ENCODE measurements at places on chromosomes 7 and 10.

GRCh38 chr7:17952387-17952786, 12.1 kb upstream of the SNX13 start:
- no peak for DNase-seq

GRCh38 chr7:138842111-138842510, 44.1 kb upstream of the ATP6V0A4 start:
- peak; percentile 71 for DNase-seq

DNA sequence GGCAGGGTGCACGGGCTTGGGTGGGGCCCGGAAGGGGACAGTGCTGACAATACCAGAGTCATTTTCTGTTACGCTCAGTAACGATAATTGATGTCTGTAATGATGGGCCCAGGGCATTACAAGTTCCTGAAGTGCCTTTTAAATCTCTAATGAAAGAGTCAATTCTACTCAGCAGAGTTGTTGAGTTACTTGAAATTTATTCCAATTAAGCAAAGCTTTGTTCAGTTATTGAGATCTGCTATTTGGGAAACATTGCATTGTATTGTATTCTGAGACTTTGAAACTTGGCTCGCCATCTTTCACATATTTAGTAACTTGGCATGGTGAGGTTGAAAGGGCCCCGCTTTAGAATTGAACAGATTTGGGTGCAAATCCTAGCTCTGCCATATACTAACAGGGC, 34.7 kb downstream of the MINDY4 start:
- no peak for DNase-seq

DNA sequence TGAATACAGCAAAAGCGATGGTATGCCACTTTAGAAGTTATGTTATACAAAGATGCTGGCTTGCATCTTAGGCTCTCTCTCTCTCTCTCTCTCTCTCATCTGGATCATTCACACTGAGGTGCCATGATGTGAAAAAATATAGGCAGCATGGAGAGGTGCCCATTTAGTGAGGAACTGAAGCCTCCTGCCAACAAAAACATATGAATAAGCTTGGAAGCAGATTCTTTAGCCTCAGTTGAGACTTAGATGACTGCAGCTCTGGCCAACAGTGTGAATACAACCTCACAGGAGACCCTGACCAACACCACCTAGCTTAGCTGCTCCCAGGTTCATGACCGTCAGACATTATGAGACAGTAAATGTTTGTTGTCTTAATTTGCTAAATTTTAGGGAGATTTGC, 560.1 kb upstream of the LRRTM3 start:
- no peak for DNase-seq

DNA sequence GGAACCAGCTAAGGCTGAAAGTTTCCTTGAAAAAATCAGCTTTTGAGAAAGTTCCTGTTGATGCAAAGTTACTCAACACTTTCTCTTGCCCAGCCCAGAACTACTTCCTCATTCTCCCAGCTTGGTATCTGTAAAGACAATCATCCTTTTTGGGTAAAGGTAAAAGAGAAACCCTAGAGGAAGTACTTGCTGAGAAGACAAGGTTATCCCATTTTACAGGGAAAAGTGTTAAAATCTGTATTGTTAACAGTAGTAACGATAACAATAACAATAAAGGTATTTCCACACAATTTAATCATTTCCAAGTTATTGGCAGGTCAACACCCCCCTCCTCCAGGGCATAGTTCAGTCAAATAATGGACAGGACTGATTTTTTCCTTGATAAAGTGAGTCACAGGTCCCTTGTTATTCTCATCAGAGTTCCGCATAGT, 2.4 kb downstream of the ALOX5 start:
- no peak for DNase-seq

DNA sequence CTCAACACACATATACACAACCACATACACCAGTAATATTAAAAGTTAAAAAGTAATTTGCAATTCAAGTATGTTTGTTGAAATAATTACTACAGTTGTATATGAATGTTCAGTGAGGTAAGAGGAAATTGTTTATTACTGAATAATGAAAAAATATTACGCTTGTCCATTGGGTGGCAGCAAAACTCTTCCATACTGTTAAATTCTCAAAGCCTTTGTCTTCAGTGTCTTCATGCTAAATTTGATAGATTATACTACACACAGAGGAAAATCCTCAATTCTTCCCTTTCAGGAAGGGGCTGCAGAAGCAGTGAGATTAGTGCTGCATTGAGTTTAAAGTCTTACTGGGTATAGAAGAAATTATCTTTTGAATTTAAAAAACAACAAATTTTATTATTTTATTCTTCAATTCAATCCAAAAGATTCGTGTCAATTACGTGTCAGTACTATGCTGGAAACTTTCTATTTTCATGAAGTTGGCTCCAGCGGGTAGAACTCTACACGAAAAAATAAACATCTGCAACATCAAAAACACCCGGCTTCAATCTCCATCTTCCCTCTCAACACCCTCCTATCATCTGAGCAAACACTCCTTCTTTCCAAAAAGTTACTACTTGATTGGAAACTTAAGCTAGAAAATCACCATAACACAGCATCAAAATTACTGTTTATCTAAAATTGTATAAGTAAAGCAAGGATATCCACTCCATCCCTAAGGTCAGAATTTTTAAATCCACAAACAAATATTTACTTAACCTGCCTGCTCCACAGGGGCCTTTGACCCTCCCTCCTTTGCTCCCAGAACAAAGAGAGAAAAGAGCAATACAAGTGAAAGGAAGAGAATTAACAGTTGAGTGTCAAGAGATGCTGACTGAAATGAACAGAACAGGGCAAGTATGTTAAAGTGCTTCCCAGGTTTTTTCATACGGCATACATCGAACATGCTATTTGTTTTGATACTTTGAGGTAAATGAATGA, 37.0 kb upstream of the TES start:
- DNase-seq, result peak; percentile 72

DNA sequence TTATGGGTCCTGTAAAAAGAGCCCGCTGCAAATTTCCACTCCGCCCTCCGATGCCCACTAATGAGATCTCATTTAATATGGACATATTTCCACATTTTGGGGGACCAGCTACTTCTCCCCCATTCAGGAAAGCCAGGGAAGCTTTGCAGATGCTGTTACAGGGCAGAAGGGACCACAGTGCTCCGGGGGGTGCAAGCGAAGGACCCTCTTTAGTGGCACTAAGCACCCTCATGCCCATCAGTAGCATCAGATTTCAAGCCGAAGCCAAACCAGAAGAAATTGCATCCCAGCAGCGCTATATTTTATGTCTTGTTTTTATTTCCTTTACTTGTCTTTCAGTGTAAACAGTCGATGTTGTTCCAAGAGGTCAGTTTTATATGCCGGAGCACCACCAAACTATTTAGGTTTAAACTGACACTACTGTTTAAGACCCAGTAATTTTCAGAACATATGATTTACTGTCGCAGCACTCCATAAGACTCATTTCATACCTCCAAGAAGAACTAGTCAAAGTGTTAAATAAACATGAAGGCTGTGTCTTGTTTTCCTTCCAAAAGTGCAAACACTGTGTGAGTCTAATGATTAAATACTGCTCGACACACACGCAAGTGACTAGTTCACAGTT, 122.2 kb upstream of the MGMT start:
- no peak for DNase-seq

DNA sequence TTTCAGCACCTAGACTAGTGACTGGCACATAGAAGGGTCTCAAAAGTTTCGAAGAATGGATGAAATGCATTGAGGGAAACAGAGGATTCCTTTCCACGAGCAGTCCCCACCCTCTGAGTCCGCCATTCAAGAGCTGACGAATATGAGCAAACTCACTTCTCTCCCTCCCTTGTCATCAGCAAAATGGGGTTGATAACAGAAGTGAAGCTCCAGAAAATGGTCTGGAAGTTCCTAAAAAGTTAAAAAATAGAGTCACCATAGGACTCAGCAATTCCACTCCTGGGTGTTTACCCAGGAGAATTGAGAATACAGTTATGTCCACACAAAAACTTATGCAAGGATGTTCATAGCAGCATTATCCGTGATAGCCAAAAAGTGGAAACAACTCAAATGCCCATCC, 25.0 kb upstream of the SRGN start:
- DNase-seq, result no peak

DNA sequence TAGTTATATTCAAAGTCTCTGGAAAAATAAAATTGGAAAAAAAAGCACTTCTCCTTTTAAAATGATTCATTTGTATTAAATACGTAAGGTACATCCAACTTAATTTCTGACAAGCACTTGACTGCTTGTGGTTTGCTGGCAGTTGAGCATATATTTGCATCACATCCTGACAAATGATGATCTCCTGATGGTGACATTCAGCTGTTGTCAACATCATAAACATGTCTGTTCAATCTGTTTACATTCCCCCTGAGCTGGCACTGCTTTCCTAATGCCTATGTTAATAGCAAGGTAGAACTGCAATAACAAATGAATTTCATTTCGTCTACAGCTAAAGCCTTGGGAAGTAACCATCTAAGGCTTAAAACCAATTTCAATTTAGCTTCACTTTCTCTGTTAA, 24.4 kb downstream of the TSPAN12 start:
- DNase-seq, result no peak

DNA sequence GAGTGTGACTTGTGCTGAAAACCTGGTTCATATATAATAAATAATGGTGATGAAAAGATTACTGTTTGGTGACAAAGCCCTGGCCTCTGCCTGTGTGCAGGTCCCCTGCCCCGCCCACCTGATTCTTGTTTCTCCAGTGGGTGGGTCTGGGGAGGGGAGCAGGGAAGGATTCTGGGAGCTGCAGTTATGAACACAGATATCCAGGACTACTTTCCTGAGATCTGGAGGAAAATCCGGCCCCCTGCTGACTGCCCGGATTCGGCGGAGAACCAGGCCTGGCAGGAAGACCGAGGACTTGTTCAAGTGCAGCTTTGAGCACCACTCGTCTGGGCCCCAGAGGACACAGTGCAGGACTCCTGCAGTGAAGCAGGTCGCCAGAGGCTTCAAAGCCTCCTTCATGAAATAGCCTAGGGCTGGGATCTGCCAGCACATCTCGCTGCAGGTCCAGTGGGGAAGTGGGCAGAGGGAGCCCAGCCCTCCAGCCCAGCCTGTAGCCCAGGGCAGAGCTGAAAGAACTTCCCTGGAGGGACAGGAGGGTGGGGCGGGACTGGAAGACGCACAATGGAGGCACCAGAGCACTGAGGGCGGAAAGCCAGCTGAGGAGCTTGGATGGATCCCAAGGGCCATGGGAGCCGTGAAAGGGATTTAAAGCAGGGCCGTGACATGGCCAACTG, 7.0 kb downstream of the ATP6V0E2 start:
- DNase-seq, result no peak

GRCh38 chr7:138954545-138955475, 26.4 kb downstream of the KIAA1549 start:
- DNase-seq, result no peak

GRCh38 chr10:129888784-129889616, 75.1 kb downstream of the EBF3 start:
- no peak for DNase-seq

DNA sequence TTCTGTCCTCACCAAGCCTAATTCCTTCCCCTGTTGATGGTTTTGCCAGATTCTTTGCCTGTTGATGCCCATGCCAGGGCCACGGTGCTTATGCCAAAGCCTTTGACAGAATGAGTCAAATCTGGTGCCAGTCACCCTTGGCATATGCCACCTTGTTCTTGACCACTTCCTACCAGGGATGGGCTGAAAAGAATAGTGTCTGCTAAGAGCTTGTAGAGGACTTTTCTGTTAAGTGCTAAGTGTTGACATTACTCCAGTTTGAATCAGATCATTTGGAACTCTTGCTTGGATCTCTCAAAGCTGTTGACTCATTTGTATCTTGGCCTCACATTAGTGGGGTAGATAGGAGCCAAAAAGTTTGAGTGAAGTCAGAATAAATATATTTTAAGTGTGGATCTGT, 661.2 kb downstream of the AUTS2 start:
- no peak for DNase-seq

- no peak for DNase-seq
These were observed 81.0 kb downstream of the SNX10 start for GRCh38 chr7:26372704-26373103.

GRCh38 chr7:138889582-138890498, 91.3 kb downstream of the KIAA1549 start:
- DNase-seq, result peak; percentile 46

DNA sequence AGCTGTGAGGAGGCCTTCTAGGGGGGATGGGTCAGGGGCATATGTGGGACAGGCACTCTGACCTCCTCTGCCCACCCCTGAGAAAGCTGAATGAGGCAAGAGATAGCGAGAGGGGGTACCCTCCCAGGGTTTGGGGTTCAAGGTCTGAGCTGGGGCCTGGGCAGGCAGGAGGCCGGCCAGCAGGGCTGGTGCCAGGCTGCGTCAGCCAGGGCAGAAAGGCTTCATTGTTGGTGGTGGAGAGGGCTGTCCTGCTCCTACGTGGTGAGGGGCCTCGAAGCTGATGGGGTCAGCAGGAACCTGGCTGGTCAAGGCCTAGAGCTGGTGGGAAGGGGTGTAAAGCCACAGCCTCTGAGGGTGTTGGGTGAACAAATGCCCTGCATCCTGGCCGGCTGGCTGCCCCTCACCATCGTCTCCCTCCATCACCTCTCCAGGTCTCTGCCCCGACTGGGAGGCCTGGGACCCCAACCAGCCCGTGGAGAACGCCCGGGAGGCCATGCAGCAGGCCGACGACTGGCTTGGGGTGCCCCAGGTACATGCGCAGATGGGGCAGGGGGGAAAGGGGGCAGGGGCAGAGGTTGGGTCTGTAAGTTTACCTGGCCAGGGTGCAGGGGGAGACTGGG, 6.6 kb downstream of the FLNC start:
- DNase-seq, result no peak

GRCh38 chr7:69961436-69961835, 363.2 kb downstream of the AUTS2 start:
- no peak for DNase-seq

- no peak for DNase-seq
These were observed 3.7 kb upstream of the CXCL12 start for GRCh38 chr10:44388641-44389040.

GRCh38 chr10:21531164-21531563, 2.9 kb upstream of the MLLT10 start:
- DNase-seq, result no peak

- DNase-seq, result no peak
These were observed 121.4 kb downstream of the CAMK1D start for GRCh38 chr10:12470719-12471118.

DNA sequence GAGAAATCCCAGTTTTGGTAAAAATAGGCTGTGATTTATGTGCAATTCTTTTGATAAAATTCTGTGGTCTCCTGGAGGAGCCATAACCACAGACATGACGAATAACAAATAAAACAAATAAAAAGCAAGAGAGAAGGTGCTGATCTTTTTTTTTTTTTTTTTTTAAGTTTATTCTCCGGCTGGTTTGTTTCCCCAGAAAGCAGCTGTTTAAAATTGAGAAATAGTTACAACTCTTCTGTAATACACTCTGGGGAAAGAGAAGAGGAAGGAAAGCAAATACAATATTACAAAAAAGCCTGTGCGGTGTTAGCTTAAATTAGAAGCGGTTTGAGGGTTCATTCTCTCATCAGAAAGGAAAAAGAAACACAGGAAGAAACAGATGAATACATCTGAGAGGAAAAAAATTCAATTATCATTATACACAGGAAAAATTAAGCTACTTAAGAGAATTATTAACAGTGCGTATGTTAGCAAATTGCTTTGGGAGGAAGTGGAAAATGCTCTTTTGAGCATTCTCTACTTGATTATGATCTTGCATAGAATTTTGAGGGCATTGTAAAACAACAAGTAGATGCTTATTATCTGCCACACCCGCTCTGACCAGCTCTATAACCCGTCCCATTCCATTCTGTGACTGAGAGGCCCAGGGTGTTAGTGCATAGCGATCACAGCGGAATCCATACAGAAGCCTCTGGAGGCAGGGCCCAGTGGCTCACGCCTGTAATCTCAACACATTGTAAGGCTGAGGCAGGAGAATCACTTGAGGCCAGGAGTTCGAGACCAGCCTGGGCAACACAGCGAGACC, 40.6 kb upstream of the WAC start:
- peak; percentile 8 for DNase-seq

Data from EH (cell line).